PC-3 (cell line): ENCODE measurements at places on chromosomes 7 and 10. TPM values are rescaled to one million over a fixed set of nuclear protein-coding genes. Genes with fewer than 3 reads are reported as not detected.

Gene RNF133
- 0.26 and 0.69 TPM in 2 replicates for total RNA-seq

DNA sequence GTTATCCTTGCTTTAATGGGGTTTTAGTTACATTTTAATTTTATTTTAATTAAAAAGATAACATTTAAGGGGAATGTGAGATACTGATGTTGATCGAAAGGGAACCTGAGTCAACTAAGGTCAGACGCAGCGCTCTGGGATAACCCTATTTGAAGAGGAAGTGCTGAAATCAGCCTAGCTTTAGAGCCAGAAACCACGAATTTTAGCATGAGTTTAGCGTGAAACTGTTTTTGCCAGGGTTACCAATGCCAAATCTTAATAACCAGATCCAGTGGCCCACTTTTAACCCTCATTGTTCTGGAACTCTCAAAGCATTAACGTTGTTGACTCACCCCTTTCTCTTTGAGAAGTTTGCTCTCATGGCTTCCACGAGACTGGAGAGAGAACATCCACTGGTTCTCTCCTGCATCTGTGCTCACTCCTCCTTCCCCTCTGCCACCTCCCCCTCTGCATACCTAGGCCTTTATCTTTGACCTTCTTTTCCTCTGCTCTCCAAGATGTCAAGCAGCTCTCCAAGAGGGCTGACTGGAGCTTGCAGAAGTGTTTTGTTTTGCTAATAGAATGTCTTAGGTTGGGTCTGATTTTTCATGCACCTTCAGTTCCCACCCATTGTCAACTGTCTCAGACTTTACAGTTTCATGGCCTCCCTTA, 198.3 kb upstream of the CELF2 start:
- no peak for DNase-seq

DNA sequence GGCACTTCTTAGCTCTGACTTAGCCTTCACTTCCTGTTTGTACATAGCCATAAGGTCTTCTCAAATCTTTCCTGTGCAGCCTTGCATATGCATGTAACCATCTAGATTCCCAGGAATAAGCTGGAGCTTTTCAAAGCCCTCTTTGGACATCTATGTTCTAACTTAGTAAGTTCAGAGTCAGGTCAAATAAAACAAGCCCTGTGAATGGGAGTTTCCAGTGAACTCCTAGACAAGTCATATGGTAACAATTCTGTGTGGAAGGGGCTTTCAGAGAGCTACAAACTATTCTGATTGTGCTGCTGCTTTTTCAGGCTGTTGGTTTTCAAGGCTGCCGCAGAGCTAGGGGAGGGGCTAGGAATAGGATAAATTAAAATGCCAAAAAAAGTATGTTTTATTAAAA, 208.4 kb upstream of the AKR1E2 start:
- no peak for DNase-seq

DNA sequence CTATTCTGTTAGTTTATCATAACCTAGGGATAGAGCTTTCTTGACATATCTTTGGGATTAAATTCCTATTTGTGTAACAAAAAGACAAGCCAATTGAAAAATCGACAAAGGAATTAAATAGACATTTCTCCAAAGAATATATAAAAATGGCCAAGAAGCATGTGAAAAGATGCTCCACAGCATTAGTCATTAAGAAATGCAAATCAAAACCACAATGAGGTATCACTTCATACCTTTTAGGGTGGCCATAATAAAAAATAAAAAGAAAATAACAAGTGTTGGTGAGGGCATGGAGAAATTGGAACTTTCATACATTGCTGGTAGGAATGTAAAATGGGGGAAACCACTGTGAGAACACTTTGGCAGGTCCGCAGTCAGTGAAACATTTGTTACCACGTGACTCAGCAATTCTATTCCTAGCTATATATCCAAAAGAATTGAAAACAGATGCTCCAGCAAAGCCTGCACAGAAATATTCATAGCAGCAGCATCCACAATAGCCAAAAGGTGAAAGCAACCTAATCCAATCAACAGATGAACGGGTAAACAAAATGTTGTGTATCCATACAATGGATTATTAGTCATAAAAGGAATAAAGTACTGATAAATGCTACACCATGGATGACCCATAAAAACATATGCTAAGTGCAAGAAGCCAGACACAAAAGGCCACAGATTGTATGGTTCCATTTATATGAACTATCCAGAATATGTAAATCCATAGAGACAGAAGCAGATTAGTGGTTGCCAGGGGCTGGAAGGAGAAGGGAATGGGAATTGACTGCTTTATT, 20.5 kb downstream of the SPAG6 start:
- no peak for DNase-seq

DNA sequence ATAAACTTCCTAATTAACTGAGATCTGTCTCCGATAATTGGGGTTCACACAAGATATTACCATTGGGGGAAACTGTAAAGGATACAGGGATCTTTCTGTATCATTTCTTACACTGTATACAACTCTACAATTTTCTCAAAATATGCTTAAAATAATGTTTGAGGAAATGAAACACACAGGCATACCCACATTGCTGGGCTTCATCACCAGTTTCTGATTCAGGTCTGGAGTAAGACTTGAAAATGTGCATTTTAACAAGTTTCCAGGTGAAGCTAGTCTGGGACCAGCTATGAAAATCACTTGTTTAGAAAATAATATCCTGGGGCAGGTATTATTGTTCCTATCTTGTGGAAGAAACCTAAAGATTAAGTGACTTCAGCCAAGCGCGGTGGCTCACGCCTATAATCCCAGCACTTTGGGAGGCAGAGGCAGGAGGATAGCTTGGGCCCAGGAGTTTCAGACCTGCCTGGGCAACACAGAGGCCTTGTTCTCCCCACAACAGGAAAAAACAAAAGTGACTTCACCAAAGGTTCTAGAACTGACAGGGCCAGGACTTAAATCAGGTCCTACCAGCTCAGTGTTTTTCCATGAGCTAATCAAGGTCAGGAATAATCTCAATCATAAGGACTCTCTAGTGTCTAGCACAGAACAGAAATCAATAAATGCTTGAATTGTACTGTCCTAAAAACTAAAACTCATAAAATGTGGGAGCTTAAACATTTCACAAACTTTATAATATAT, 12.6 kb downstream of the TOMM7 start:
- no peak for DNase-seq

DNA sequence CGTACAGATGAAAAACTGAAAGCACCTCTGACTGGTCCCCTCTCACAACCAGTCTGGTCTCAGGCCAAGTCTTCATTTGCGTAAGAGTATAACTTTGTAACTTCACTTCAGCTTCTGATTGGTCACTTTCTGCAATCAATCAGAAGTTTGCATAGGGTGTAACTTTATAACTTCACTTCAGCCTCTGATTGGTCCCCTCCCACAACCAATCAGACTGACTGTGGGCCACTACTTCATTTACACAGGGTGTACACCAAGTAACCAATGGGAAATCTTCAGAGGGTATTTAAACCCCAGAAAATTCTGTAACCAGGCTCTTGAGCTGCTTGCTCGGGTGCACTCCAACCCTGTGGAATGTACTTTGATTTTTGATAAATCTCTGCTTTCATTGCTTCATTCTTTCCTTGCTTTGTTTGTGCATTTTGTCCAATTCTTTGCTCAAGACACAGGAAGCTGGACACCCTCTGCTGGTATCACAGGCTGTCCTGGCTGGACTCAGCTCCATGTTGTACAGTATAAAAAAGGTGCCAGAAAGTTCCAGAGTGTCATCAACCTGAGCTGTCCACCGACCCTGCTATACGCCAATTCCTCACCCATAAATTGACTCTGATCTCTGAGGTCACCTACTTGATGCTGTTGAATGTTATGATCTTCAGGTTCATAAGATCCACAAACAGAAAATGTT, 74.5 kb downstream of the COBL start:
- peak; percentile 2 for DNase-seq

DNA sequence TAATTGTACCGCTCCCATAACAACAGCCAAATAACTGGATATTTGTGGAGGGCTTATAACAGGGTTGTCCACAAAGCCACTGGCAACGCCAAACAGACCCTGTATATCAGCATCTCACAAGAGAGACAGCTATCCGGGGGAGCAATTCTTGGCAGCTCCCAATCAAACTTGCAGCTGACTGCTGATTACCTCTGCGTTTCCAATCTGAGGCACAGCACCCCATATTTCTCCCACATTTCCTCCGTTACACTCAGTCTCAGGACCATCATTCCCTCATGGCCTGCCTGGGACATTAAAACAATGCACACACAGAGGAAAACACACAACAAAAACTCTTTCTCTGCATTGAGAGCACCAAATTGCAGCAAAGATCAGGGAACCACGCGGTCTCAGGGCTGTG, 67.8 kb upstream of the SDK1 start:
- no peak for DNase-seq
